Aorta (tissue), 5 donors: ENCODE measurements at places on chromosomes 12 and 14.

DNA sequence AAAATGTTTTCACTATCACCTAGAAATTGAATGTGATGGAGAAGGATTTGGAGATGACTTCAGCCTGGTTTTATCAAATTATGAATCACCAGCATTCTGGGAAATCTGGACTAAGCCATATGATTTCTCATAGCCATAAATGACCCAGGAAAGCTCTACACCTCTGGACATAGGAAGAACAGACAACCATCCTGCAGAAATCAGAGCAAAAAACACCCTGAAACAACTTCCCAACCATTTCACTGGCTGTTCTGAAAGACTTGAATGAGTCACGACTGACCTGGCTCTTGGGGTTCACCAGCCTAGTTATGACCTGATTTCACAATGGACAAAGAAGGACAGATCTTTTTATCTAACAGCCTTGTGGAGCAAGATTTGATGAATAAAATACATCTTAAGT lies 123.8 kb downstream of the KCNH5 start:
- DNase-seq: no peak

GRCh38 chr14:24135584-24135833 lies 485 bp upstream of the PSME1 start:
- no peak for DNase-seq

GRCh38 chr12:6229224-6230218 lies 29.3 kb downstream of the CD9 start:
- peak; percentile 91 for DNase-seq

GRCh38 chr14:51869411-51870100 lies 9.1 kb downstream of the GNG2 start:
- no peak for DNase-seq

- DNase-seq: no peak
Measured at GRCh38 chr12:78331753-78332152, 501.1 kb downstream of the NAV3 start.

GRCh38 chr12:91432755-91433154 lies 250.1 kb upstream of the DCN start:
- DNase-seq: no peak

GRCh38 chr12:12684375-12685106 lies 11.4 kb downstream of the GPR19 start:
- DNase-seq: no peak

- no peak for DNase-seq
Measured at GRCh38 chr12:24933694-24934407, 15.1 kb downstream of the BCAT1 start.
